ENCODE measurements at places on chromosomes 1 and 21. TPM values are rescaled to one million over a fixed set of nuclear protein-coding genes. Genes with fewer than 3 reads are reported as not detected.

Gene FAM151A
- not detected for polyA plus RNA-seq

Gene GPR161
- 2.0 TPM for polyA plus RNA-seq

Gene TNFSF4
- not detected for polyA plus RNA-seq

Gene TSPEAR
- not detected for polyA plus RNA-seq

Gene KLHDC7A
- not detected for polyA plus RNA-seq

Gene GPN2
- polyA plus RNA-seq = 8.5 TPM

Gene RGS8
- polyA plus RNA-seq = 310 TPM

Gene KCNK2
- polyA plus RNA-seq = 1.1 TPM

Gene PTGFR
- polyA plus RNA-seq = not detected
